ENCODE measurements at places on chromosomes 4 and X.

- DNase-seq = no peak
These were observed at the start of gene GK for GRCh38 chrX:30653415-30654131. GK (plus strand) TSS chrX:30653423; CDS start chrX:30653538, 115 bp downstream.

- DNase-seq = peak; percentile 27
These were observed 210.4 kb downstream of the SPRY1 start for GRCh38 chr4:123606946-123607542.

DNA sequence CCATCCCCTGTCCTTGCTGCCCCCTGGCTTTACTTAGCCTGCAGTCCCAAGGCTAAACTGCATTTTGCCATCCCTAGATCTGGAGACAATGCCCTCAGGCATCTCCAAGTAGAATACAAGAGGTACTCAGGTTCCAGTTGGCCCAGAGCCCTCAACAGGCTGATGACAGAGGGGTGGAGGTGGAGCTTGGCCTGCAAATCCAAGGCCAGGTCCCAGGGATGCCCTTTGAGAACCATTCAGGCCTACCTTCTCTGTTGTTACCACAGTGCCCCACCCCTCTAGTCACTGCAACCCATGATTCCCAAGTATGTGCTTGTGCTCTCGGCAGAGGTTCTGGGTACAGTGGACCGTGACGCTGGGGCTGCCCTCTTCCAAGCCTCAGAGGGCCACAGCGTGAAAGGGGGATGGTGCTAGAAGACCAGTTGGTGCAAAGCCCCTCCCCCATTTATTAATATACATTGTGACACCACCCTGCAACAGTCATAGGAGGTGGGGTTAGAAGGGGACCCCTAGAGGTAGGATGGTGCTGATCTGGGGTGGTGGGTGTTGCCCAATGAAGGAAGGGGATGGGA is 6.4 kb upstream of the UBA1 start:
- no peak for DNase-seq

GRCh38 chrX:118286066-118286762 is 59.7 kb upstream of the WDR44 start:
- no peak for DNase-seq

DNA sequence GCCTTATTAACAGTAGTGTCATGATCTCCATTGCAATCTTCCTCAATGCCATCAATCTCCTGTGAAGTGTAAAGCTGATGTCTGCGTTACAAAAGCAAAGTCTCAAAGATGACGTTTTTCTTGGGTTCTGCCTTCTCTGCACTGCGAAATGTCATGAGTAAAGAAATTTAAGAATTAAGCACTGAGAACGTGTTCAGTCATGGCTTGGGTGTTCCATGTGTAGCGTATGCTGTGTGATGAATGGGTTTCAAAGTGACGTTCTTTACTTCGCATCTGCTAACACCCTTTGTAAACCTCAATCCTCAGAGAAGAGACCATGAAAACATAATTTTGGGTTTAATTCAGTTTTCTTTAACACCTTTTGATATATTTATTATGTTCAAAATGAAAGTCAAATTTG is 999 bp downstream of the NAP1L5 start:
- DNase-seq = no peak

GRCh38 chrX:69161786-69162349 is 3.4 kb downstream of the PJA1 start:
- no peak for DNase-seq

GRCh38 chr4:28443371-28443770 is 1582.7 kb downstream of the STIM2 start:
- DNase-seq = no peak

GRCh38 chr4:82181789-82182188 is 192.0 kb downstream of the HNRNPD start:
- no peak for DNase-seq

DNA sequence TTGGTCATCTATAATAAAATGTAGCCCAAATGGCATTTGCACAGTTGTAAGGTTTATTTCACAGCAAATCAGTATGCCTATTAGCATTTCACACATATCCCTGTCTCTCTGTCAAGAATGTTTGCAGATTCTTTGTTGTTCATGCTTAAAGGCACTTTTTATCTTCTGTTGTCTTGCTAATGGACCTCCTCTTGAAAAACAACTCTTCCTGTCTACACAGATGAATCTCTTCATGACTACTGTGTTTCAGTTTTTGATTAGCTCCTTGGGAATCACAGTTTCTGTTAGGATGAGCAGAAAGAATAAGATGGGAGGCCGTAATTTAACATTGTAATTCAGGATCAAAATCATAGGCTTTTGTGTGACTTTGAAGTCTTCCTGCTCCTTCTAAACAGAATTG is 35.5 kb upstream of the SLC4A4 start:
- DNase-seq = no peak

- DNase-seq = no peak
These were observed 84.5 kb downstream of the AREG start for GRCh38 chr4:74529284-74530041.

GRCh38 chr4:36325499-36325898 is 44.1 kb downstream of the DTHD1 start:
- peak; percentile 56 for DNase-seq

DNA sequence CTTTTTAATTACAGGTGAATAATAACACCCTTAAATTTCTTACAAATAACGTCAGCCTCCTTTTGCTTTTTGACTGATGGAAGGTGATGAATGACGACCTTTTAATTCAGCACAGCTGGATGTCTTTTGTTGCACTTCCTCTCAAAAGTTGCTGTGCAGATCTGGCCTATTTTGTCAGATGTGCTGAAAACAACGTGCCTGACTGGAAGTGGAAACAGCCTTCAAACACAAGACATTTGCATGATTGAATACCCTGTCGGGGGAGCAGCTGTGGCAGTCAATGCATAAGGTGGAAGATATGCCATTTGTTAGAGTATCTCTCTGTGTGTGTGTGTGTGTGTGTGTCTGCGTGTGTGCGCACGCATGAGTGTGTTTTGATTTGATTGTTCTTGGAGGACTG is 579.7 kb downstream of the SPRY1 start:
- no peak for DNase-seq

DNA sequence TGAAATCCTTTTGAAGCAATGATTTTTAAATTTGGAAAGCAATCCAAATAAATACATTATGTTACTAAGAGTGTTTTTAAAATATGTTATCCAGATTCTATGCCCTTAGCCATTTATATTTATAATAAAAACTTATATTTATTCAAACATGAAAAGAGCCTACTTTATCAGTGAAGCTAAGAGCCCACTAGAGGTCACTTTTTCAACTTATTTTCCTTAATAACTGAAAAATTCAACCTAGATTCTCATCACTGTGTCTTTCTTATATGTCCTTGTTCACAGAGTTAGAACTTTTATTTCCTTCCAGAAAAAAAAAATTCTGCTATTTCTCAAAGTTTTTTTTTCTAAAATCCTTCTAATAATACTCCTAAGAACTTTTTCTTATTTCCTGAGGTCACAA is 23.9 kb downstream of the PRDM8 start:
- DNase-seq = peak; percentile 81

DNA sequence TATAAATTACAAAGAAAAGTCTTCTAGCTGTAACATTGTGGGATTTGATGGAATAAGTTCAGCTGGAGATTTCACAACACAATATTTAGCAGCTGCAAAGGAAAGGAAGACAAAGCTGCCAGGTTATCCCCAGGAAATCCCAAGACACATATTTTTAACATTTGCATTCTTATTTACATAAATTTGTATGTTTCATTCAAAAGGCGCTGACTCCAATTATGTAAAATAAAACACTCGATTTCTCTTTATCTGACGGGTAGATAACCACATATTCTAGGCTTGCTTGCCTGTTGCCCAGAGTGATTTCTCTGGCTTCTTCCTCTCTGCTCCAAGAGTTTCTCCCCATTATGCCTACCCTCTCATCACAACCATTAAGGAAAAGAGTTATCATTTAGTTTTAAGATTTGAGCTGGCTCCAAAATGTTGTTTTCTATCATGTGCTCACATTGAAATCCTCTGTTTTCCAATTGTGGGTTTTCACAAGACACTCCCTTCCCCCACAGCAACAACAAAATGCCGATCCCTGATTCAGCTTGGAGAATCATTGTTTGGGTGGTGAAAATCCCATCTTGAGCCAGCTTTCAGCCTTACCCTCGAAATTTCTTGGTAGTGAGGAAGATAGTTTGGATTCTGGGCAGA is 128.2 kb upstream of the RASGEF1B start:
- no peak for DNase-seq

GRCh38 chr4:100949350-100949935 is 397.9 kb downstream of the PPP3CA start:
- no peak for DNase-seq

GRCh38 chr4:38366456-38366855 is 297.5 kb upstream of the KLF3 start:
- no peak for DNase-seq
